Epithelial cell of alveolus of lung (primary cell): ENCODE measurements at places on chromosomes 4 and X. TPM values are rescaled to one million over a fixed set of nuclear protein-coding genes. Genes with fewer than 3 reads are reported as not detected.

The SMPX gene
- not detected in 2 replicates for total RNA-seq

The RBM46 gene
- total RNA-seq = 0.08 and 0.39 TPM in 2 replicates

The ADRA2C gene
- not detected in 2 replicates for total RNA-seq

The UGT2B7 gene
- total RNA-seq = 0.65 TPM in 1 of 2 replicates, not detected in the other

The NEIL3 gene
- 8.4 and 9.9 TPM in 2 replicates for total RNA-seq

The CXCL13 gene
- not detected in 2 replicates for total RNA-seq

The RTL3 gene
- total RNA-seq = not detected in 2 replicates

The MAGEA12 gene
- total RNA-seq = not detected in 2 replicates

The CFAP99 gene
- total RNA-seq = not detected in 2 replicates

The GPC3 gene
- 0.26 and 3.5 TPM in 2 replicates for total RNA-seq

The CPLX1 gene
- 0.24 TPM in 1 of 2 replicates, not detected in the other for total RNA-seq

The INTU gene
- total RNA-seq = 2.6 and 3.0 TPM in 2 replicates

The MAGEA11 gene
- not detected in 2 replicates for total RNA-seq

The GAGE1 gene
- total RNA-seq = not detected in 2 replicates

The ART3 gene
- total RNA-seq = 1.0 TPM in 1 of 2 replicates, not detected in the other

The TXK gene
- total RNA-seq = 1.6 TPM in 1 of 2 replicates, not detected in the other

The UCP1 gene
- total RNA-seq = not detected in 2 replicates

The NIPAL1 gene
- total RNA-seq = 3.4 TPM in 1 of 2 replicates, not detected in the other

The BCAP31 gene
- total RNA-seq = 76.3 and 111 TPM in 2 replicates

The CXCL11 gene
- total RNA-seq = 1.0 TPM in 1 of 2 replicates, not detected in the other

The GABRG1 gene
- total RNA-seq = not detected in 2 replicates

The ARX gene
- total RNA-seq = not detected in 2 replicates

The SOWAHD gene
- not detected in 2 replicates for total RNA-seq

The GAGE2A gene
- not detected in 2 replicates for total RNA-seq

The NKX3-2 gene
- total RNA-seq = 0.39 and 0.48 TPM in 2 replicates

The AWAT2 gene
- total RNA-seq = not detected in 2 replicates

The TRIML2 gene
- not detected in 2 replicates for total RNA-seq

The CNKSR2 gene
- 0.56 and 1.0 TPM in 2 replicates for total RNA-seq

The PCSK1N gene
- total RNA-seq = 0.65 and 3.2 TPM in 2 replicates

The RRH gene
- 0.13 and 0.24 TPM in 2 replicates for total RNA-seq

The CENPVL1 gene
- not detected in 2 replicates for total RNA-seq

The SMIM31 gene
- not detected in 2 replicates for total RNA-seq
